ENCODE measurements at places on chromosomes 4 and X.

GRCh38 chr4:151143162-151143561 lies 43.7 kb downstream of the RPS3A start:
- DNase-seq: no peak

DNA sequence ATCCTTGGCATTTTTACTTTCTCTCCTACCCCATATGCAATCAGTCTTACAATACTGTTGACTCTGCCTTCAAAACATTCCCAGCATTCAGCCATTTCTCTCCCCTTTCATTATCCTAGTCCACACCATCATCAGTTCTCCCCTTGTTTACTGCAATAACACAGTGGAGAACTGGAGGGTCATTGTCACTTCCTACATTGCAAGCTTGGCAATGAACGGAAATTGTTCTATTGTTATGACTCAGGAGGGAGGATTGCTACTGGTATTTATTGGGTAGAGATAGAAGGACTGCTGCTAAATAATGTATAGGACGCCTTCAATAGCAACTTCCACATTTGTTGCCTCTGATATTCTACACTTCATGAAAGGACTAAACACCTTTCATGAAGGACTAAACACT lies 231.8 kb downstream of the BANK1 start:
- DNase-seq: no peak

DNA sequence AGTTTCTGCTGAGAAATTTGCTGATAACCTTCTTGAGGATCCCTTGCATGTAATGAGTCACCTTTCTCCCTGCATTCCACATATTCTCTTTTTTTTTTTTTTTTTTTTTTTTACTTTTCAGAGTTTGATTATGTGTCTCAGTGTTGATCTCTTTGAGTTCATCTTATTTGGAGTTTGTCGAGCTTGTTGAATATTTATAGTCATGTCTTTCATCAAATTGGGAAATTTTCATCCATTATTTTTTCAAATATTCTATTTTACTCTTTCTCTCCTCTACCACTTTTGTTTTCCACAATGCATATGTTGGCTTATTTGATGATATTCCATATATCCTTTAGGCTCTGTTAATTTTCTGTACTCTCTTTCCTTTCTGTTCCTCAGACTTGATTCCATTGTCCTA lies 136.1 kb downstream of the MAD2L1 start:
- no peak for DNase-seq

DNA sequence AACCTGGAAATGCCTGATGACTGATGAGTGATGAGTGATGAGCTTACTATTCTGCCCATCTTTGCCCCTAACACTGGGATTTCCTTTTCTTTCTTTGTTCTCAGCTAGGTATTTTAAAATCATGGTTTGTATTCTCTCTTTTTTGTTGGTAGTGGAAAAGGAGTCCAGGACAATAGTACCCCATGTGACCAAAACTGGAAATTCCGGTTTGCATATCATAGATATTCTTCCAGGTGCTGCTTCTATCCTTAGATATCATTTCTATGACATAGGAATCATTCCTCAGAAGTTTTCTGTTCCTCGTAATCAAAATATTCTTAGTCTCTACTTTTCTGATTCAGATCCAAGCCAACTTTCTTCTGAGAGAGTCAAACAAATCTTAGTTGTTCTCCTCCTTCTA lies 320.5 kb upstream of the TET2 start:
- DNase-seq: no peak

GRCh38 chr4:121485190-121485804 lies 104.5 kb upstream of the QRFPR start:
- DNase-seq: no peak

DNA sequence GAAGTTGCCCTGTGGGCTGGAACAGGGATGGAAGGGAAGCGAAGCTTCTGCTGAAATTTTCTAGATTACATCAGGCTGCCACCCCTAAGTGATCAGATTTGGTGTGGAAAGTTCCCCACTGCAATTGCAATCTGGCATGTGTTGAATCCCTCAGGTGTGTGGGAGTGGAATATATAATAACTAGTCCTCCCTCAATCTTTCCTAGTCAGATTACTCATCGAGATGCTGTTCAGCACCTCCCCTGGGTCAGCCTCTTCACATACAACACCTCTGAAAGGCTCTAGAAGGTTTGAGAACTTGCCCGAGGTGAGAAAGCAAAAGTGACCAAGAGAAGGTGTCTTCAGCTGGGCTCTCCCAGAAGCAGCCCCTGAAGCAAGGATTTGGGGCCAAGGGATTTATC lies 336.8 kb downstream of the BCOR start:
- DNase-seq: no peak

DNA sequence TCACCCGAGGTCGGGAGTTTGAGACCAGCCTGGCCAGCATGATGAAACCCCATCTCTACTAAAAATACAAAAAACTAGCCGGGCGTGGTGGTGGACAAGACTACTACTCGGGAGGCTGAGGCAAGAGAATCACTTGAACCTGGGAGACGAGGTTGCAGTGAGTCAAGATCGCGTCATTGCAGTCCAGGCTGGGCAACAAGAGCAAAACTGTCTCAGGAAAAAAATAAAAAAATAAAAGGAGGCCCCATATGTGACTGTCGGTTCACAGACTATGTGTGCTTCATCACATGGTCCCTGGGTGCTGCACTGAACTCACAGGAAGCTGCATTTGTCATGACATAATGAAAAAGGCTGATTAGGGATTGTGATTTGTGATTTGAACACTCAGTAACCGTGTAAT lies 6.4 kb downstream of the TRIML1 start:
- DNase-seq: no peak

DNA sequence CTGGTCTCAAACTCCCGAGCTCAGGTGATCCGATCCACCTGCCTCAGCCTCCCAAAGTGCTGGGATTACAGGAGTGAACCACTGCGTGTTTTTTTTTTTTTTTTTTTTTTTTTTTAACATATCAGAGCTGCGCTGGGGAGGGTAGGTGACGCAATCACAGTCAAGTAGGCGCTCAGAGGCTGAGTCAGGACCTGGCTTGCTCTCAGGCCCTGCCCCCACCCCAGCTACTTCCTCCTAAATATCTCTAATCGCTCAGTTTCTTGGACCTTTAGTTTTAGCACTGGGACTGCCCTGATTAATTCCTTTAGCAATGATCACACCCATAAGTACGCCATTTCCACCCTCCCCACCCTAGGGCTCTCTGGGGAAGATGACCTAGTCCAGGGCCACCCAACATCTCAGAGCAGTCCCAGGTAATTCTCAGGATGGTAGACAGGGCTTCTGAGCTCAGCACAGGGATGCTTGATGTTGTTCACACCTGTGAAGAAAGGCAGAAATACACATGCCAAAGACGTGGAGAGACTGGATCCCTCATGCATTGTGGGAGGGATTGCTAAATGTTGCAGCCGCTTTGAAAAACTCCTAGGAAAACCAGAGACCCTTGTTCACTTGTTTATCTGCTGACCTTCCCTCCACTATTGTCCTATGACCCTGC lies 50.2 kb downstream of the DDX3X start:
- no peak for DNase-seq

DNA sequence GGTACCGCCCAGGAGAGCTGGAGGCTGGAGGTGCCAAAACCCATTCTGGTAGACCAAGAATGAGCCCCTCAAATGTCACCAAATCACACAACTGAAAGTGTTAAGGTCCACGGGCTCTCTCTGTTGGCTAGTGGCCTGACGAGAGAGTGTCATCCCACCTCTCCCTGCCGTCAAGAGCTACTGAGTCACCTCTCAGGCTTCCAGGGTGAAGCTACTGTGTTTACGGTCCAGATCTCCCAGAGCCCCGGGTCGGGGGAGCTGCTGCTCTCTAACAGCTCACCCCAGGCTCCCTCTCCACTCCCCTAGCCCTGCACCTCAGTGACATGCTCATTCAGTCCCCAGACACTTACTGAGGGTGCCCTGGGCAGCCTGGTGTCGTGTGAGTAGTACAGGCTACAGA lies 59.2 kb downstream of the ADGRG2 start:
- no peak for DNase-seq

GRCh38 chrX:747176-747575 lies 116.6 kb downstream of the SHOX start:
- DNase-seq: no peak

GRCh38 chrX:45885931-45886330 lies 659.3 kb downstream of the ZNF674 start:
- no peak for DNase-seq

- DNase-seq: no peak
These were observed 47.2 kb downstream of the AFAP1 start for GRCh38 chr4:7892212-7893019.

DNA sequence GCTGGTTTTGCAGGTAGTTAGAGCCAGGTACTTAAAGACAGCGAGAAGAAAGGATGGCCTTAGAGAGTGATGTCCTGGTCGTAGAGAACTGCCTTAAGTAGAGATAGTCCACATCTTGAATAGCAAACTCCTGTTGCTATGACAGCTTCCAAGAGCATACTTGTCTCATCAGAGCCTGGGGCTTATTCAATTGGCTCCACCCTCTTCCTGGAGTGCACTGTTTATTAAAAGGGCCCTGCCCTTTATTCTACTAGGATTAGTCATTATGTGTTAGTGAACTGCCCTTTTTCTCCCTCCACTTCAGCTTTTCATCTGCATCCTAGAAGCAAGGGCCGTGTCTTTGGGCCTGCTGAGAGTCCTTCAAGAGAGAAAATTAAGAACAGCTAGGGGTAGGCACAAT lies 94.5 kb upstream of the EOLA2 start:
- no peak for DNase-seq

- no peak for DNase-seq
These were observed 159.0 kb downstream of the GASK1B start for GRCh38 chr4:158013858-158014257.

- no peak for DNase-seq
These were observed 518.7 kb downstream of the GRXCR1 start for GRCh38 chr4:43411226-43411625.

- no peak for DNase-seq
These were observed 715 bp downstream of the ZMAT1 start for GRCh38 chrX:101931136-101931487.

DNA sequence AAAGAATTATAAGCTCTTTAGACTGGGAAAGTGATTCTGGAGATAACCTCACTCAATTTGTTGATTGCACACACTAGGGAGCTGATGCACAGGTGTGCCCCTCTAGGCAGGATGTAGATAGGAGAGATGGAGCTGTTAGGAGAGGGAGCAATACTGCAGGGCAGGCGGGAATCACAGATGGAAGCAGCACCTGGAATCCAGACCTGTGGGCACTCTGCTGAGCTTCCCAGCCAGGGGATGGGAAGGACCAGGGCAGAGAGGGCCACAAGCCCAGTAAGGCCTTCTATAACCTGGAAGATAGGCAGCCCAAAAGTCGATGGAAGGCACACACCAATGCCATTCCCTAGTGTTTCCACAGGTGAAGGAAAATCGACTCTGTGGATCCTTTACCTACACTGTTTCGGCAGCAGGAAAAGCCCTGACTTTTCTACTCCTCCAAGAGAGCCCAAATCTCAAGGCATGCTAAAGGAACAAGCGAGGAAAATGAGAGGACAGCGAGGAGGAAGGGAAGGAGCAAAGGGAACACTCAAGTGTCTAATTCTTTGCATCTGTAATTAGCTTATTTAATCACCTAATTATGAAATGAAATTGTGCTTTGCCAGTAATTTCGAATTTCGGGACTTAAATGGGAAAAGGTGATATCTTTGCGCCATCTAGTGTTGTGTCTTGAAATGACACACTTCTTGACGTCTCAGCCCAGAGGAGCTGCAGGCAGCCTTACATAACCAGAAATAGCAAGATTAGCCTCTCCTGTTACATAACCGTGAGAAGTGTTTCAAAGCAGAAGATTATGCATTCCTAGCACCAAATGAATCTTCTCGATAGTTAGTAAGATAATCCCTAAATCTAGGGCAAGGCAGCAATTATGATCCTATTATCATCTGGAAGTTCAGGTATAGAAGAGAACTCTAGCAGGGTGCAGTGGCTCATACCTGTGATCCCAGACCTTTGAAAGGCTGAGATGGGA lies 31.0 kb upstream of the TLR3 start:
- no peak for DNase-seq

All from NCI-H2081 treated with DMSO at 0.1 percent for 48 hours (cell line).